ENCODE measurements at places on chromosomes 2 and 18.

GRCh38 chr18:3747176-3747973, 297.4 kb downstream of the TGIF1 start:
- DNase-seq, result no peak

DNA sequence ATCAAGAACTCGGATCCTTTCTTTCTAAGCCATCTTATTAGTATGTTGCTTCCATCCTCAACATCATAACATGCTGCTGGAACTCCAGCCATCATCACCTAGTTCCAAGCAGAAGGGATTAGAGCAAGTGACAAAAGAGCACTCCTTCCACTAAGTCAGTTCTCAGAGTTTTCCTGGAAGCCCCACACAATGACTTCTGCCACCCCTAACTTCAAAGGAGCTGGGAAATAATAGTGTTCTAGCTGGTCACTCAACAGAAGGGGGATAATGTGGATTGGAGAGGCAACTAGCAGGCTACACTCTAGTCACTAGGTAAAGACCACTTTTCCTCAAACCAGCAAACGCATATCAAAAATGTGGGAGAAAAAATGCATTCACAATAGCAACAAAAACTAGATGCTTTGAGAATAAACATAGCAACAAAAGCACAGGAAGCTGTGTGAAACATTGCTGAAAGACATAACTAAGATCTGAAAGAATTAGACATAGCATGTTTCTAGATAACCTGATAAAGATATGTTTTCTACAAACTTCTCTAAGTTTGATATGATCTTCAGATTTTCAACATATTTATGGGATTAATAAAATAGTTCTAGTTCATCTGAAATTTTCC, 39.5 kb downstream of the COX7A2L start:
- no peak for DNase-seq

DNA sequence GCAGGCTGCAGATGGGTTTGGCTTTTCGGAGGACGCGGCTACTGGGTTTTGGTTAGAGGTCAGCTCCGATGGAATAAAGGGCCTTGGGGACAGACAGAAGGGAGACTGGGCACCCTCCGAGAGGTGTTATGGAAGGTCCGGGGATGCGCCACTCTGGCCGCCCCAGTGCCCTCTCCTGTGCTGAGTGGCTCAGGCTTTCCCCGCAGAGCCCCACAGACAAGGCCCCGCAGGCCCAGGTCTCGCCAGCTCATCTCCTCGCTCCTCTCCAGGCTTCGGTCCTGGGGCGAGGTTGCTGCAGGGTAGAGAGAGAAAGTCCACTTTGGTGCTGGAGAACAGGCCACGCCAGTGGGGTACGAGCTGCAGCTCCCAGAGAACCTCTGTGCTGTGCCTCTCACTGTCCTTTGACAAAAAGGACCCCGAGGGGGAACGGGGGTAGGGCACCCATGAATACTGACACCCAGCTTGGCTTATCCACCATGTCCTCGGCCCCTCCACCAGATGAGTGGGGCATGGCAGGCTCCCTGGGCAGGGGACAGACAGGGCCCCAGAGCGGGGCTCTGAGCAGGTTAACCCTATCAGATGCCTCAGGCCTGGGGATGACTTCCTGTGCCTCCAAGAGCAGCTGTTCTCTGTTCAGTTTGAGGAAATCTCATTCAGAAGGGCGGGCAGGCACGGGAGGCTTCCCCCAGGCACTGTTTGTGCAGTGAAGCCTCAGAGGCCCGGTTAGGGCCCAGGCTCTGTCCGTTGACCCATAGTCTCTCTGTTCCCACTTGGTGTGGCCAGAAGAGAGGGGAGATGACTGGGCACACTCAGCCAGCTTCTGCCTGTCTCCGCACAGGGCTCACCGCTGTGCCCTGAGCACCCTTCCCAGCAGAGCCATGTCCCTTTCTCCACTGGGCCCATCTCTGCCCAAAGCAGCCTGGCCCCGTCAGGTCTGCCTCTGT, 15.7 kb upstream of the CNNM3 start:
- no peak for DNase-seq

- DNase-seq, result no peak
Observed at GRCh38 chr2:77087987-77088414, 434.2 kb downstream of the LRRTM4 start.

DNA sequence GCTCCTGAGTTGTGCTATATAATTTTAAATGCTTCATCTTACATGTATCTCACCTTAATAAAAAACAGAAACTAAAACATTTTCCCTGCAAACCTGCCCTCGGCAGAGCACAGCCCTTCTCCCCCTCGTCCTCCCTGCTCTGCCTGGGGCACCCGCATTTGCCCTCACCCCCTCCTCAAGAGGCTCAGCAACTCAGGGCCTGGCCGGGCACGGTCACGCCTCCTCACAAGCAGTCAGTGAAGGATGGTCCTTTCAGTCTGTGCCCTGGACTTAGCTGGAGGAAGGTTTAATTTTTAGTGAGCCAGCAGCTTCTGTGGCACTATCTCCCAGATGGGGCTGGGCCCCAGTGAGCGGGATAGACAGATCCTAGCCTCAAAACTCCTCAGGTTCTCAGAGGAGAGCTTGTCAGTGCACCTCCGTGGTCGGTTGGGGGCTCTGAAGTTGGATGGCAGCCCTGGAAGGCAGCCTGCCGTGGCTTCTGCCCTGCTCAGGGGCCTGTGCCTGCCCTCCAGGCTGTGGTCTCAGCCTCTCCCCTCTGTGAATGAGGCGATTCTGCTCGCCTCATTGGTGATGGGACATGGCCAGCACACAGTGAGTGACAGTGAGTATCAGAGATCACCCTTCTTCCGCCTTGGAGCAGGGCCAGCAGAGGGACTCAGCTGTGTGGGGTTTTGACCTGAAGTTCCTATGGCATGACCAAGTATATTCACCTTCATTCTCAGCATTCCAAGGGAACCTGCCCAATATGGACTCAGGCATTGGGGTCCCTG, 56.3 kb upstream of the AFF3 start:
- DNase-seq, result no peak

Data from H7 (cell line).